NCI-H82 (cell line): ENCODE measurements at places on chromosomes 1 and 21.

GRCh38 chr1:42806593-42806992 lies 10.3 kb upstream of the ERMAP start:
- DNase-seq: no peak

GRCh38 chr1:7109901-7110300 lies 324.6 kb downstream of the CAMTA1 start:
- no peak for DNase-seq

GRCh38 chr21:32297449-32297848 lies 1.2 kb upstream of the MRAP start:
- DNase-seq: no peak

DNA sequence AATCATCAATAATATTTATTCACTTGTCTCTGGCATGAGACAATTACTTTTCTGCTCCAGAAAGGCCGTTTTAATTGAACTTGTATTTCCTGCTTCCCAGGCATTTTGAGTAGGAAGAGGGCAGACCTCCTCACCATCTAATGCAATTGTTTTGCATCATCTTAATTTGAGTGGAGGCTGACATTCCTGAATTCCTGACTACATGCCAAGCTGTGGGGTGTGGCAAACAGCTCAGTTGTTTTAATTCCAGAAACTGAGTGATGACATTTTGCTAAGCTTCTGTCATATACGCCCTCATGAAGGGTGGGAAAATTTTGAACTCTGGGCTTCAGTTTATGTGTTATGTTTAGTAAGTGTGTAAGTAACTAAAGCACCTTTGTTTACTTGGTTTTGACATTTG lies 125.4 kb upstream of the USP25 start:
- no peak for DNase-seq

GRCh38 chr1:8281843-8282509 lies 35.9 kb upstream of the SLC45A1 start:
- DNase-seq: no peak

DNA sequence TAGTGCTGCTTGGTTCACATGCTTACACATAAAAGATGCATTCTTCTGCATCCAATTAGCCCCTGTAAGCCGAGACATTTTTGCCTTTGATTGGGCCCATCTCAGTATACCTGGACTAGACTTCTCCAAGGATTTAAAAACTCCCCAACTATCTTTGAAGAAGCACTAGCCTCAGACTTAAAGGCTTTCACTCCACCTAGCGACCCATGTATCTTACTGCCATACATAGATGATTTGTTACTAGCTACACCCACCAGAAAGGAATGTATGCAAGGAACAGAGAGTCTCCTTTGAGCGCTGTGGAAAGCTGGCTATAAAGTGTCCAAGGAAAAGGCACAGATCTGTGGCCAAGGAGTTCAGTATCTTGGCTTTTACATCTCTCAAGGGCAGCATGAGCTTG lies 91.7 kb downstream of the LIPI start:
- DNase-seq: peak; percentile 36

- no peak for DNase-seq
These were observed 75.9 kb downstream of the RAP1GAP start for GRCh38 chr1:21593231-21593630.

DNA sequence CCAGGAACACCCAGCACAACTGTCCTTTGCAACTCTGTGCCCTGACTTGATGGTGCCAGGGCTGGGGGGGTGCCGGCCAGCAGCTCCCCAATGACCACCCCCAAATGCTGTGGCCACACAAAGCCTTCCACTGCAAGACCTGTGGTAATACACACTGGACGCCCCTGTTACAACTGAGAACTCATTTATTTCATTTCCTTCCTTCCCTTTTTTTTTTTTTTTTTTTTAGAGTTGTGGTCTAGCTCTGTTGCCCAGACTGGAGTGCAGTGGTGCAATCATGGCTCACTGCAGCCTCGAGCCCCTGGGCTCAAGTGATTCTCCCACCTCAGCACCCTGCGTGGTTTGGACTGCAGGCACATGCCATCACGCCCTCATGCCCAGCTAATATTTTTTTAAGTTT lies 25.2 kb downstream of the TP73 start:
- no peak for DNase-seq

DNA sequence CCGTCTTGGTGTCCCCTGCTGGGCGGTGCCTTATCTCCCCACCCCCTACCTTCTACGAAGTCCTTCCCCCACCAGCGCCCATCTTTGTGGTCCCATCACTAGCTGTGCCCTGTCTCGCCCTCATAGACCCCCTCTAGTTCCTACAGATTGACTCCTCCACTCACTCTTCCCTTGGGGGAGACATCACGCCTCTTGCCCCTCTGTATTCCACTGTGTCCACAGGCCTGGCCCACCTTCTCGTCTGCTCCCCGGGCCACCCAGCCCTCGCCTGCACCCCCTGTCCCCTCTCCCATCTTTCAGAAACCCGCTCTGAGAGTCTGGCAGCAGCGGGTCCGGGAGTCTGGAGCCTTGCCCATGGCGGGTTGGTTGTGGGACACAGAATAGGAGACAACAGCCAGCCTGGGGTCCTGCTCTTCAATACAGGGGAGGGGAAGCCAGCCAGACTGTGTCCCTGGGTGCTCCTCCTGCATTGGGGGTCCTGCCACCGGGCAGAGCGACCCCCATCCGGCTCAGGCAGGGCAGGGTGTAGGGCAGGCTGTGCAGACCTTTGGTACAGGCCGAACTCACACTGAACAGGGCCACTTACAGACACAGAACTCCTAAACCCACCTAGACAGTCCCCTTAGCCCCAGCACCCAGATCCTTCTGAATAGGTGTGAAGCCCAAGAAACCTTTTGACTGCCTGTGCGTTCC lies 1.1 kb downstream of the RNF187 start:
- no peak for DNase-seq

- no peak for DNase-seq
These were observed 5.7 kb upstream of the TRAF5 start for GRCh38 chr1:211320980-211321379.

- DNase-seq: peak; percentile 50
These were observed 893 bp upstream of the CFAP45 start for GRCh38 chr1:159900755-159901360.

- no peak for DNase-seq
These were observed 181.6 kb downstream of the PTPRU start for GRCh38 chr1:29417971-29418370.

- DNase-seq: no peak
These were observed 57.8 kb downstream of the RHOU start for GRCh38 chr1:228793032-228793431.

DNA sequence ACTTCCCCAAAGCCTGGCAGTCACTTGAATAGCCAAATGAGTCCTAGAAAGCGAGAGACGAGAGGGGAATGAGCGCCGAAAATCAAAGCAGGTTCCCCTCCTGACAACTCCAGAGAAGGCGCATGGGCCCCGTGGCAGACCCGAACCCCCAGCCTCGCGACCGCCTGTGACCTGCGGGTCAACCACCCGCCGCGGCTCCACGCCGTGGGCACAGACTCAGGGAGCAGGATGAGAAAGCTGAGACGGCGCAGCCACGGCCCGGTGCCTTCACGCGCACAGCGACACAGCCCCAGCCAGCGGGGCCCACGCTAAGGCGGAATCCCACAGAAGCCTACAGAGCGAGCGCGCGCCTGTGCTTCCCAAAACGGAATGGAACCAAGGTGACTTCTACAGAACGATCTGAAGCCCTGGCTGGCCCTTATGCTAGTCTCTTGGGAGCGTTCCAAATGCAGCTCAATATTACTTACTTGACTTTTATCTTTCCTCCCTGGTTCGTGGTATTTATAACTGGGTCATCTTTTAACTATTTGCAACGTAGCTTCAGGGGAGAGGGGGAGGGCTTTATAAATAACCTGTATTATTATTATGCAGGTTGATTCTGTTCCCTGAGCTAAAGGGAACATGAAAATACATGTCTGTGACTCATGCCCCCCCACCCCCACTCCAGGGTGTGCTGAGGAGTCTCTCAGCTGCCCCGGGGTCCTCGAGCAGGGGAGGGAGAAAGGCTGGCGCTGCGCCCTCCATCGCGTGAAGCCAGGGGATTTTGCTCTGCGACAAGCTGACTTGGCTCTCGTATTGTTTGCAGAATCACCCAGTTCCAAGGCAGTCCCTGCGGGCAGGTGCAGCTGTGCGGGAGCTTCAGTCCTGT lies 1.7 kb downstream of the TSPEAR start:
- no peak for DNase-seq

- DNase-seq: peak; percentile 98
These were observed 46.6 kb downstream of the KCNJ6 start for GRCh38 chr21:37869661-37870060.

DNA sequence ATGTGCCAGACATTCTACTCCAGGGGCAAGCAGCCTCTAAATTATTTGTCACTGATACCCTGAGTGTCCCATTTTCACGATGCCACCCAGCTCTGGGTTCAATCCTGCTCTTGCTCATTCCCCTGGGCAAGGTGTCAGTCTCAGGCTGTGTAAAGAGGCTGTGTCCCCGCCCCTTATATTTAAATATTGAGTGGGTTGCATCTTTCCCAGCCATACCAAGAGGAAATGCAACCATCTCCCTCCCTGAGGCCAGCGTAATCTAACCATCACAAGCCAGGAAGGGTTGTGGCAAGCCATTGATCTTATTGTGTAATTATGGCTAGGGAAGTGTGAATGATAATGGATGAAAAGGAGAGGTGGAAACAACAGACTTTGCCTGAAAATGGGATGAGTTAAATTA lies 54.7 kb upstream of the CLDN14 start:
- DNase-seq: no peak

DNA sequence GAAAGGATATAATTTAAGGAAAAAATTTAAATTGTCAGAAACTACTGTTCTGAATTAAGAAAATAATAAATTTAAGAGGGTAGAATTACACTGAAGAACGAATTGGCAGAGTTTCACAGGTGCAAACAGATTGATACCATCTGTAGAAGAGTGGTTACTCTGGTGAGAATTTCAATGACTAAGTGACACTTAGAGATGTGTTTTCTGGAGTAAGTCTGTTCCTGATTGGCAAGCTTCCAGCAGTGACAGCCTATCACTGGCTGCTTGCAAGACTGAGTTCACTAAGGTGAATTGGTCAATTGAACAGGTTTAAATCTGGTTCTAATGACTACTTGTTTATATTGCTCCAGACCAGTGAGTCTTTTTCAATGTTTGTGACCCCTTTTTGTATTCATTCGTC lies 838.2 kb upstream of the RGS18 start:
- DNase-seq: peak; percentile 17

GRCh38 chr1:117070124-117070523 lies 10.0 kb downstream of the TTF2 start:
- no peak for DNase-seq

- DNase-seq: no peak
These were observed 54.6 kb downstream of the SPSB1 start for GRCh38 chr1:9347095-9347850.

GRCh38 chr1:87325982-87326738 lies 2.5 kb upstream of the LMO4 start:
- peak; percentile 83 for DNase-seq

DNA sequence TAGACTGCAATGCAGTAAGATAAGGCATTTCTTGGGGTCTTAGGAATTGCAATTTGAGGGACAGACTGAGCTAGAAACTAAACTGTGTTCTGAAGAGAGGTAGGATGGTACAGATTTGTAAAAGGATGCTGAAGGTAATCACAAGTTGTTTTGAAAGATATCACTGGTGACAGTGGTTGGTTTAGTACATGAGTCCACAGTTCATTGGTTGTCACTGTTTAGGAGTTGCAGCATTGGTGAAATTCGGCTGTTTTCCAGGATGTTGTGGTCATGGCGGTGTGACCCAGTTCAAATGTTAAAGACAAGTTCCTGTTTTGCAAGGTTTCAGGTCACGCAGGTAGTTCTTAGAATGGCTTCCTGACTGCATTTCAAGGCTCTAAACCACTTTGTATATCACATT lies 292.8 kb upstream of the B3GALT2 start:
- DNase-seq: no peak

GRCh38 chr1:33130297-33130696 lies 49.3 kb downstream of the AZIN2 start:
- peak; percentile 55 for DNase-seq

GRCh38 chr1:156401681-156402081 lies 32.7 kb downstream of the RHBG start:
- peak; percentile 43 for DNase-seq

DNA sequence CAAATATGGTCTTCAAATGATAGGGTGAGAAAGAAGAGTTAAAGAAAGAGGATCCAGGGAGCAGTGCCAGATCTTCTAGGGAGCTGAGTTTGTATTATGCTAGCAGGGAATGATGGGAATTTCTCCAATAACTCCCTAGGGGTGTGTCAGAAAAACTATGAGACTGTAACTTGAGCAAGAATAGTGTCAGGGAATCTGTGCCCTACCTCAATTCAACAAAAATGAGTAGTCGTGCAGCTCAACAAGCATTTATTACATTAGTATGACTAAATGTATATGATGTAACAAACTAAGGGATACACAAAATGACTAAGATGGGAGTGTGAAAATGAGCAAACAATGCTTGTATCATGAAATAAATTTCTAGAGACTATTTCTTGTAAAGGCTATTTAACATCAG lies 24.2 kb downstream of the SPAG17 start:
- no peak for DNase-seq

DNA sequence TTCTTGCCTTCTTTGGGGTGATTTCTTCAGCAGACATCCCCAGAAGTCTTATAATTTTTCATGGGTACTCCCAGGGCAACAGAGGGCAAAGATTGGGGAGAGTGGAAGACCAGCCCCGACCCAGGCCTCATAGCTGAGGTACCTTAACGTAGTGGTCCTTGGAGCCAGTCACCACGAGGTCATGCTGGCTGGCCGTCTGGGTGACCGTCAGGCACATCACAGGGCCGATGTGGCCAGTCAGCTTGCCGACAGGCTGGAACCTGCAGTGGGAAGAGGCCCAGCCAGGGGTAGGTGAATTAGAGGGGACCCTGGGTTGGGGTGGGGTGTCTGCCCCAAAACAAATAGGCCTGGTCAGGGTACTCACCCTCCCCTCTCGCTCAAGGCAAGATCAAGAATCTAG lies 46.9 kb downstream of the KIF21B start:
- DNase-seq: no peak

DNA sequence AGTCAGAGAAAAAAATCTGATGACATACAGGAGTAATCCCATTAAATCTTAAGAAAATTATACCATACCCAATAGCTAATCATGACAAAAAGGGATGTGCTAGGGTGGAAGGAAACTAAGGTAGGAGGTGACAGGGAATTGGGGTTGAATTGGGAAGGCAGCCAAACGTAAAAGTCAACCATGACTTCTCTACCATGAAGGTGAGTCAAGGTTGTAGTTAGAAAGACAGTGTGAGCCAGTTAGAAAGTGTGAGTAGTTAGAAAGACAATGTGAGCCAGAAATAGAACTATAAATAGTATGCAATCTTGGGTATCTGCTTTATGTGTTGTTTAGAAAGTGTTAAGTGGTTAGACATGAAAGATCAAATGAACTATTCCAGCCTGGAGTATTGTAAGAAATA lies 556.8 kb downstream of the AGBL4 start:
- DNase-seq: no peak

DNA sequence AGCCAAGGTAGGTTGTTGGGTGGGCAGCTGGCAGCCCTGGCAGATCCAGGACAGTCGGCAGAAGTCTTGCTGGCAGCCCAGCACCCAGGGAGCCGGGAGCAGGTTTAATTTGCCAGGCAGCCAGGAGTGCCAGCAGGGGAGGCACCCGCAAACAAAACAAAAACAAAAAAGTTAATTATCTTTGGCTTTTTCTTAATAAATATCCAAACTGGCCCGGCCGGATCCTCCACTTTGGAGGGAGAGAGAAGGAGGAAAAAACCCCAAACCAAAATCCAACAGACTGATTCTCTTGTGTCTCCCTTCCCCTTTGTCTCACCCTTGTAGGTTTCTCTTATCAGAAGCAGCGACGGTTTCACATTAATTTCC lies 97.0 kb downstream of the CASZ1 start:
- DNase-seq: no peak

- no peak for DNase-seq
These were observed 206.8 kb upstream of the TMEM51 start for GRCh38 chr1:14946684-14947238.
